ENCODE measurements at places on chromosomes 3 and 15.

GRCh38 chr3:101779822-101780381 is 891 bp downstream of the NXPE3 start:
- no peak for DNase-seq

GRCh38 chr3:177746337-177746933 is 549.2 kb upstream of the TBL1XR1 start:
- peak; percentile 40 for DNase-seq

GRCh38 chr3:52234516-52235447 is 4.2 kb downstream of the TWF2 start:
- no peak for DNase-seq

DNA sequence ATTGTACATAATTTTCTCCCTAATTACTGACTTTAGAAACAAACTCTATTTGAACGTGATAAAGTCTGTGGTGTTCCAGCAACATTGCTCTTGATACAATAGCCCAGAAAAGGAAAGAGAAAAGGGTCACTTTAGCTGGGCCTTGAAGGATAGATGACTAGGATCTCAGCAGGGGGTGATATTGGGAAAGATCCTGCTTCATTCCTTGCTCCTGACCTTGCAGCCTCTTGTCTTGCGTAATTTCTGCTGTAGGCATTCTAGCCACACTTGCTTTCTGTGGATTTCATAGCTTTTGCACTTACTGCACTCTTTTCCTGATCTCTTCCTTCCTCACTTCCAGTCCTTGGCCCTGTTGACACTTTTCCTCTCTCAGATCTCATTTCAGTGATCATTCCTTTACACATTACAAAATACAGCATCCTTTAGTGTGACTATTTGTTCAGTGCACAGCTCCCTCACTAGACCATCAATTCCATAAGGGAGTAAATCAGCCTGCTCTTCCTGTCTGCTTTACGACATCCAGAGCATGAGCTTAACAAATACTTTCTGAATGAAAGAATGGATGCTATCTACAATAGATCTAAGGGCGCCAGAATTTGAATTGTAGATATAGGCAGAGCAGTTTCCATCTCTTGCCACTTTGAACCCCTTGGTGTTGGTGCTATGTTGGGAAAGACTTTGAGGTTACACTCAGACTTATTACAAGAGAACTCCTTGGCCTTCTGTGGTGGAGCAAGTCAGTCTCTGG is 559.6 kb upstream of the MDFIC2 start:
- no peak for DNase-seq

DNA sequence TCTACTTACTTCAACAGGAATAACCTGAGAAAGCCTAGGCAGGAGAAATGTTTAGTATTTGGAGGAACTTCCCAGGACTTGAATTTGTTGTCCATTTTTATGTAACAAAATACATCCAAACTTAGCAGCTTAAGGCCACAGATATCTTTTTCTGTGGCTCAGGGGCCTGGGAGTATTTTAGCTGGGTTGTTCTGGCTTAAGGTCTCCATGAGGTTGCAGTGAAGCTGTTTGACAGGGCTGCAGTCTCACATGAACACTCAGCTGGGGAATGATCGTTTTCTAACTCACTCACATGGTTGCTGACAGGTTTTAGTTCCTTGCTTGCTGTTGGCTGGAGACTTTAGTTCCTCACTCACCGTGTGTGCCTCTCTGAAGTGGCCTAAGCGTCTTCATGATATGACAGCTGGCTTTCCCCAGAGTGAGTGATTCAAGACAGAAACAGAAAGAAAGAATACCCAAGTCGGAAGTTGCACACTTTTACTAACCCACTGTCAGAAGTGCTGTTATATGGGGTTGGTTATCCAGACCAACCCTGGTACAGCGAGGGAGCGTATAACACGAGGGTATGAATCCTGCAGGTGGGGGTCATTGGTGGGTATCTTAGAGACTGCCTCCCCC is 229.7 kb upstream of the TBL1XR1 start:
- no peak for DNase-seq

GRCh38 chr3:101588616-101589015 is 14.6 kb downstream of the PCNP start:
- no peak for DNase-seq

All from femur (tissue), 1 donor.